ENCODE measurements at places on chromosomes 5 and 9.

GRCh38 chr5:95936812-95937397 is 24.7 kb downstream of the ELL2 start:
- no peak for DNase-seq

DNA sequence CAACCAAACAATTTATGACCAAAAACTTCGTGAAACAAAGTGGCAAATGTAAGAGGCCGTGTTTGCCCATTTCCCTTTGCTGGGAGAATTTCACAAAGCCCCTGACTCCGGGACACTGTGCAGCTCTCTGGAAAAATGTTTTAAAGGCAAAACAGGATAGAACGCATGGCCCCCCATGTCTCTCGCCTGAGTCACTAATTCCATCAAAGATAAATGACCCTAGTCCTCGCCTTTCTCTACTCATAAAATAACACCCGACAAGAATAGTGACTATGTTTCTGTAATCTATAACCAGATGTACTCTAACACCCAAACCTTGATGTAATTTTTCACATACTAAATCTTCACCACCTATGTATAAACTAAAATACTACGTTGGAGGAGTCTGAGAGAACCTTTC is 55.7 kb upstream of the SAP30L start:
- peak; percentile 70 for DNase-seq

GRCh38 chr9:127926906-127927200 is 3.7 kb downstream of the PIP5KL1 start:
- no peak for DNase-seq

GRCh38 chr9:13141629-13142028 is 137.9 kb downstream of the MPDZ start:
- DNase-seq = peak; percentile 19

DNA sequence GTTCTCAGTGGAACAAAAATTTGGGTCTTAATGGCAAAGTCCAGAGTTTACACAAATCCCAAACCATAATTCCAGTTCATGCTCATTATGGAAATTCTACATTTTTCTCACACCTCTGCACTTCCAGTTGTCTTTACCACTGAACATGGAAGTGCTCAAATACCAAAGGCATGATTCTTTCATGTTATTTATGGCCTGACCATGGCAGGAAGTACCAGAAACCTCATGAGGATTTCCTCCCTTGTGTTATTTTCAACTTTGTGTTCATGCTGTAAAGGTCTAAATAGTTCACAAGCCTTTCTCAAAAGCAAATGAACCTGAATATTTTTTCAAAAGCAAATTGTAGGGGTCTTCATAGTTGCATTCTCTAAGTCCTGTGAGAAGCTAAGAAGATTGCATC is 82.0 kb upstream of the ITGA1 start:
- DNase-seq = peak; percentile 69

GRCh38 chr9:88574953-88575352 is 40.0 kb downstream of the NXNL2 start:
- DNase-seq = peak; percentile 52

DNA sequence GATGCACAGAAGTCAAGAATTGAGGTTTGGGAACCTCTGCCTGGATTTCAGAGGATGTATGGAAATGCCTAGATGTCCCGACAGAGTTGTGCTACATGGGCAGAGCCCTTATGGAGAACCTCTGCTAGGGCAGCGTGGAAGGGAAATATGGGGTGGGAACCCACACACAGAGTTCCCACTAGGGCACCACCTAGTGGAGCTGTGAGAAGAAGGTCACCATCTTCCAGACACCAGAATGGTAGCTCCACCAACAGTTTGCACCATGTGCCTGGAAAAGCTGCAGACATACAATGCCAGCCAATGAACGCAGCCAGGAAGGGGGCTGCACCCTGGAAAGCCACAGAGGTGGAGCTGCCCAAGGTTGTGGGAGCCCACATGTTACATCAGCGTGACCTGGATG is 104.5 kb downstream of the STK32A start:
- no peak for DNase-seq
